ENCODE measurements at places on chromosomes 5 and 9.

- DNase-seq = no peak
Observed at GRCh38 chr5:59275170-59275509, 618.4 kb downstream of the PDE4D start.

DNA sequence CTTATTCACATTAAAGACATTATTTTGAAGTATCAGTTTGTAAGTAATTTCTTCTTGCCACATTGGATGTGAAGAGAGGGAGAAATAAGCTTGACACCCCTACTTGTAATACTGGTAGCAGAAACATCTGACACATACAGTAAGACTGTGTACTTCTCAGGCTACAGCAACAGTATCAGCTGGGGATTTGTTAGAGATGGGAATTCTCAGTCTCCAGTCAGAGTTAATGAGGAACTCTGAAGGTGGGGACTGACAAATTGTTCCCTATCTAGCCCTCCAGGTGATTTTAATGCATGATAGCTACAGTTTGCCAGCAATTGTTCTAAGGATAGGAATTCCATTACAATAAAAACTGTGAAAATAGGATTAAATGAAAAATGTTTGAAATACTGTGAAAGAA lies 524.8 kb downstream of the PRR16 start:
- DNase-seq = no peak

DNA sequence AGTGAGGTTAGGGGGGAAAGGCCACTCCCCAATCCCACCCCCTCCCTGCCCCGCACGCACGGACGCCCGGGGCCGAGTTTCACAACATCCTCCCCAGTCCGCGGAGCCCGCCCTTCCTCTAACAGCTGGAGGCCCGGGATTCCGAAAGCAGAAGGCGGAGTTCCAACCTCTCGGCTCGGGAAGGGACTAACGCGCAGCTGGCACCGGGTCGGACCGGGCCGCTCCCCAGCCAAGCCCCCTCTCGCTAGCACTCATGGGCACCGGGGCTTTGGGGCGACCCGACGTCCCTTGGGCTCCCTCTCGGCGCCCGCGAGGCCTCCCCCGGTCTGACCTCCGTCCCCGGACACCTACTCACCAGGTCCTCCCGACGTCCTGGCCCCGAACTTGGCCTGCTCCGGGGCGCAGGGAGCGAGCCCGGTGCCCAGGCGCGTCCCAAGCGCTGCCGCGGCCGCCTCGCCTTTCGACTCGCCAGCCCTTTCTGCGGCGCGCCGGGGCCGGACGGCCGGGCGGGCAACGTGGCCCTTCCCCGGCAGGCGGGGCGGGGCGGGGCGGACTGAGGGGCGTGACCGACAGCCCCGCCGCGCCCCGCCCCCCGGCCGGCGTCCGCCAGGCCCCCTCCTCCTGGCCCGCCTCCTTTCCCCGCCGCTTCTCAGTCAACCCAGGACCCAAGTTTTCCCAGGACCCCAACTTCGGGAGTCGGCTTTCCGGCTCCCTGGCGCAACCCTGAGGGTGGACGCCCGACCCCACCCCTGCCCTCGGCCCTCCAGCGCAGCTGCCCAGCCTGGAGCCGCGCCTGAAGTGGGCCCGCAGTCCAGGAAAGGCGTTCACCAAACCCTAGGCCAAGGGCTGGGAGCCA lies at the start of gene MGAT1:
TSS of gene MGAT1 (minus strand) at position 482 of the 856 bp plus-strand sequence. CDS start 9,835 bp downstream, outside the sequence.
- DNase-seq = no peak

- DNase-seq = no peak
Observed at GRCh38 chr5:138972836-138973235, 97.7 kb upstream of the LRRTM2 start.

- no peak for DNase-seq
Observed at GRCh38 chr9:131589124-131589711, 43.9 kb downstream of the PRRT1B start.

GRCh38 chr5:90645024-90645610 lies 86.5 kb downstream of the ADGRV1 start:
- DNase-seq = no peak

GRCh38 chr5:522116-522515 lies 2.1 kb downstream of the SLC9A3 start:
- DNase-seq = no peak

DNA sequence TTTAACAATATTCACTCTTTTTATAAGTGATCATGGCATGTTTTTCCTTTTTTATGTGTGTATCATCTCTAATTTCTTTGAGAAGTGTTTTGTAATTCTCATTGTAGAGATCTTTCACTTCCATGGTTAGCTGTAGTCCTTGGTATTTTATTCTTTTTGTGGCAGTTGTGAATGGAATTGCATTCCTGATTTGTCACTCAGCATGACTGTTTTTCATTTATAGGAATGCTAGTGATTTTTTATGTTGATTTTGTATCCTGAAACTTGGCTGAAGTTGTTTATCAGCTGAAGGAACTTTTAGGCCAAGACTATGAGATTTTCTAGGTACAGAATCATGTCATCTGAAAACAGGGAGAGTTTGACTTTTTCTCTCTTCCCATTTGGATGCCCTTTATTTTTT lies 13.1 kb upstream of the SPINK13 start:
- no peak for DNase-seq

GRCh38 chr5:170256571-170256970 lies 23.8 kb downstream of the C5orf58 start:
- DNase-seq = no peak

- no peak for DNase-seq
Observed at GRCh38 chr9:88378317-88378716, 9.9 kb upstream of the SPIN1 start.

- no peak for DNase-seq
Observed at GRCh38 chr5:23507278-23507685, at the start of gene PRDM9. TSS of gene PRDM9 (plus strand) at chr5:23507609. CDS start at chr5:23509034, 1,425 bp downstream.

- DNase-seq = no peak
Observed at GRCh38 chr9:27053369-27054022, 48.0 kb upstream of the LRRC19 start.

- DNase-seq = no peak
Observed at GRCh38 chr9:124506433-124506832, 766 bp downstream of the NR5A1 start.

- no peak for DNase-seq
Observed at GRCh38 chr9:125460346-125460745, 198.7 kb downstream of the GAPVD1 start.

GRCh38 chr5:62432621-62433064 lies 20.1 kb downstream of the IPO11 start:
- DNase-seq = no peak

- DNase-seq = no peak
Observed at GRCh38 chr9:1707291-1707690, 307.9 kb upstream of the SMARCA2 start.

DNA sequence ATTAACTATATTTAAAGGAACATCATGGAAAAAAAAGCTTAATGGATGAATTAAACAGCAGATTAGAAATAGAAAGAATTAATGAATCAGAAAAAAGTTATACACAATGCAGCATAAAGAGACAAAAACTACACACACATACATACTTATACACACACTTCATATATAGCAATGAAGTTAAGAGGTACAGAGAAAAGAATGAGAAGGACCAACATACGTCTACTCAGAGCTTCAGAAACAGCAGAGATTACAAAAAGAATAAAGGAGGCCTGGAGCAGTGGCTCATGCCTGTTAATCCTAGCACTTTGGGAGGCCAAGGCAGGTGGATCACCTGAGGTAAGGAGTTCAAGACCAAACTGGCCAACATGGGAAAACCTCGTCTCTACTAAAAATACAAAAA lies 133.9 kb upstream of the TNPO1 start:
- no peak for DNase-seq

- no peak for DNase-seq
Observed at GRCh38 chr5:82987188-82987587, 90.0 kb downstream of the TMEM167A start.

DNA sequence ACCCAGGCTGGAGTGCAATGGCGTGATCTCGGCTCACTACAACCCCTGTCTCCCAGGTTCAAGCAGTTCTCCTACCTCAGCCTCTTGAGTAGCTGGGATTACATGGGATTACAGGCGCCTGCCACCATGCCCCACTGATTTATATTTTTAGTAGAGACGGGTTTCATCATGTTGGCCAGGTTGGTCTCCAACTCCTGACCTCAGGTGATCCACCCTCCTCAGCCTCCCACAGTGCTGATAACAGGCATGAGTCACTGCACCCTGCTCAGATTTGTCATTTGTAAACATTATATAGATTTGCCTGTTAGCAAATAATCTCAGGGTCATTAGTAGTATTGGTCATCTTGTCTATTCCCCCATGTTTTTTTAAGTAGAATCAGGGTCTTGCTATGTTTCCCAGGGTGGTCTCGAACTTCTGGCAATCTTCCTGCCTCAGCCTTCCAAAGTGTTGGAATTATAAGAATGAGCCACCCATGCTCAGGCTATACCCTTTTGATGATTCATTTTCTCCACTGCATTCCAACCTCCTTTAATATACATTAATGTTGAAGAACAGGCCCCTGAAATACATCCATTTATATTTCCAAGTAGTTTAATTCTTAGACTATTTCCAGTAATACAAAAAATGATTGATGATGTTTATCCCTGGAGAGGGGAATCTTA lies 17.3 kb downstream of the CENPH start:
- DNase-seq = no peak

GRCh38 chr9:699396-699795 lies 142.1 kb upstream of the DMRT1 start:
- DNase-seq = no peak

GRCh38 chr5:156340893-156341292 lies 13.9 kb downstream of the SGCD start:
- no peak for DNase-seq

- DNase-seq = peak; percentile 36
Observed at GRCh38 chr9:81423589-81424326, 265.6 kb downstream of the TLE1 start.
